ENCODE measurements at places on chromosomes 12 and 14.

DNA sequence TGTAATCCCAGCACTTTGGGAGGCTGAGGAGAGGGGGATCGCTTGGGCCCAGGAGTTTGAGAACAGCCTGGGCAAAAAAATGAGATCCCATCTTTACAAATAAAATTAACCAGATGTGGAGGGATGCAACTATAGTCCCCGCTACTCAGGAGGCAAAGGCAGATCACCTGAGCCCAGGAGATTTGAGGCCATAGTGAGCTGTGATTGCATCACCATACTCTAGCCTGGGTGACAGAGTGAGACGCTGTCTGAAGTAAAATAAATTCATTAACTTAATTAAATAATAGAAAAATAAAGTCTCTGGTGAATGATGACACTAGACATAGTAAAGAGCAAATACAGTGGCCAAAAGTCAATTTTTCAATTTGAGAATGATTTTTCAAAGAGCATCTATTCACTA is 16.1 kb upstream of the PLEKHA5 start:
- DNase-seq = no peak

GRCh38 chr12:50728417-50728816 is 35.5 kb upstream of the ATF1 start:
- no peak for DNase-seq

DNA sequence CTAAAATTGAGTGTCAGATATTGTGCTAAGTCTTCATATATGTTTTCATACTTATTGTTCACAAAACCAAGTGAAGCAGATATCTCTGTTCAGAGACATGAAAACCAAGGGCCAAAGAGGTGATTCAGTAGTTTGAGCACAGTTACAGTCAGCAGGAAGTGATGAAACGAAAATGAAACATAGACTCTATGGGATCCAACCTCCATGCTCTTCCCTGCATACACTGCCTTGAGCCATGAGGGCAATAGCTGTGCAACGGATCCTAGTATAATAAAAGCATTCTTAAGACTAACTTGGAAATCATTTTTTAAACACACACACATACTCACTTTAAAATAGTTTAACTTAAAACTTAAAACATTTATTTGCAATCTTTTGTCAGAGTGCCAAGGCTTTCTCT is 27.9 kb downstream of the ESR2 start:
- DNase-seq = no peak

DNA sequence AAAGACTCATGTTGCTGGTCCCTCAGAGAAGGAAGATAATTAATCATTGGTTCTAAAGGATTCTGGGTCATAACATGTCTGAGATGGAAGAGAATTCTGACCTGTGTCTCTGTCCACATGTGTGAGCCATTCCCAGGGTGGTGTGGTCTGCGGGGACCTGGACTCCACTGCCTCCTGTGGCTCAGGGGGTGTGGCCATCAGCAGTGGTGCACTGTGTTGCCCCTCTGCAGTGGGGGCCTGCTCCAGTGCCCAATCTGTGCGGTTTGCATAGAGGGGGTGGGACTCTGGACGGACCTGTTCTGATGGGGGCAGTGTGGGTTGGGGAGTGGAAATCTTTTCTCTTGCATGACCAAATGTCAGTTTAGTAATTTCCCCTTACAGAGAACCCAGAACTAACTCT is 13.5 kb downstream of the KRT85 start:
- DNase-seq = no peak

- no peak for DNase-seq
These were observed 39.0 kb downstream of the SLC25A21 start for GRCh38 chr14:37133284-37133913.
